ENCODE measurements at places on chromosomes 3 and 15. TPM values are rescaled to one million over a fixed set of nuclear protein-coding genes. Genes with fewer than 3 reads are reported as not detected.

The LMOD3 gene
- total RNA-seq, result not detected

The SUCLG2 gene
- total RNA-seq, result 32.3 TPM

The RAB43 gene
- total RNA-seq, result 3.9 TPM

The ZNF620 gene
- total RNA-seq, result 1.8 TPM

The PAQR9 gene
- 1.8 TPM for total RNA-seq

The ATP13A4 gene
- total RNA-seq, result not detected

The PDZRN3 gene
- total RNA-seq, result not detected

The RFTN1 gene
- total RNA-seq, result 3.3 TPM

The DAZL gene
- not detected for total RNA-seq

The SCG5 gene
- 1.9 TPM for total RNA-seq

The FGF12 gene
- 0.67 TPM for total RNA-seq

The ARPC4 gene
- total RNA-seq, result 149 TPM

The MED12L gene
- 0.42 TPM for total RNA-seq

The TMCO5A gene
- not detected for total RNA-seq

All from A549 treated with AZD2906 at 1 μM for 4 hours (cell line).